Cortex of kidney (tissue), 1 donor: ENCODE measurements at places on chromosomes 2 and 18.

DNA sequence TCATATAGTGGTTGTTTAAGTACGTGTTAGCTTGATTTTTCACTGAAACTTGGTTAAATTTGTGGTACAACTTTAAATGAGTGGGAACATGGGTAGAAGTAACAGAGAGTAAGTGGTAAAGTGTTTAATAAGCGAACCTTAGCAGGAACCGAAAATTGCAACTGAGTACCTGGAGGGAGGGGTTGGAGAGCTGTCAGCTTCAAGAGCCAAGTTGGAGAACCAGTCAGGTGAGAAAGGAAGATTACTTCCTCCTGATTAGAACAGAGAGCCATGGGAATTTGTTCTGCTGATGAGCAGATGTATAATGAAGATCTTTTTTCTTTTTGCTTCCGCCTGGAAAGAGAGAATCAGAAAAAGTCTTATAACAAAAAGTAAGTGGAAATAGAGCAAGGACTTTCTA, 158.4 kb upstream of the CDH7 start:
- no peak for DNase-seq

DNA sequence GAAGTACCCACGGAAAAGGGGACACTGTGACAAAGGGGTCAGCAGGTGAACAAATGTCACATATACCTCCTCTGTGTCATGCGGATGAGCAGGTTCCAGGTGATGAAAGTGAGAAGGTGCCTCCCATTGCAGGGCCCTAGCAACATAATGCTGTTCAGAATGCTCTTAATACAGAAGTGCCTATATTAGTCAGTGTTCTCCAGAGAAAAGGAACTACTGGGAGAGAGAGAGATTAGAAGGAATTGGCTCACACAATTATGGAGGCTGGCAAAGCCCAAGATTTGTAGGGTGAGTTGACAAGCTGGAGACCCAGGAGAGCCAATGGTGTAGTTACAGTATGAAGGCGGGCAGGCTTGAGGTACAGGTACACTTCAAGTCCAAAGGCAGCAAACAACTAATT, 98.1 kb upstream of the CDC42EP3 start:
- DNase-seq: no peak

DNA sequence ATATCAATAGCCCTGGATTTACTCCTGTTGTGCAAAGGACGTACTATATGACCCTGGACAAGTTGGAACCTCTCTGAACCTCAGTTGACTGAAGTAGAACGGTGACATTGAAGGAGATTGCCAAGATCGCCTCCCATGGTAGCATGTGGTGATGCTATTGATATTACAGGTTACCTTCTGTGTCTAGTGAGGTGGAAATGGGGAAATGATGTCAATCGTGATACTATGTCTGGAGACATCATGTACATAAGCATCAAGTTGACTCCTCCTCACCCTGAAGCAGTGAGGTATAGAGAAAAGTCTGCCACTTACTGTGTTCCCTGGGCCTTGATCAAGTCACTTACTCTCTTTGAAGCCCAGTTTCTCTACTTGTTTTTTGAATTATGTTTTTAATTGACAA, 93.9 kb downstream of the KLF7 start:
- DNase-seq: no peak

- DNase-seq: no peak
These were observed 126.5 kb upstream of the ATP5MC3 start for GRCh38 chr2:175308005-175308404.

- no peak for DNase-seq
These were observed 23.5 kb downstream of the GPR35 start for GRCh38 chr2:240648650-240649275.

DNA sequence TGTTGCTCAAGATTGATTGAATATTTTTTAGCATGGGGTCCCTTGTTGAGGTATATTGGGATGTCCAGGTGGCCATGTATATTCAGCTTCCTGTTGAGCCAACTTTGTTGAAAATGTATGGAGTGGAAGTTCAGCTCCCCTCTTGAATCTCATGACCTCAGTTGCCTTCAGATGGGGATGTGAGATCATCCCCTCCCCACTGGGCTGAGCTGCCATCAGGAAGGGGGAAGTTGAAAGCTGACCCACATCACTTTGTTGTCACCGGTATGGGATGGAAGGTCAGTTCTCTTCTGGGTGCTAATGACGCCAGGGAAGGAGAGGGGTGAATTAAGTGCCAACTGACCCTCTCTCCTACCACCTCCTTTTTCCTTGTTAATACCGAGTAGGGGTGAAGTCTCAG, 33.9 kb downstream of the ACOXL start:
- DNase-seq: no peak

DNA sequence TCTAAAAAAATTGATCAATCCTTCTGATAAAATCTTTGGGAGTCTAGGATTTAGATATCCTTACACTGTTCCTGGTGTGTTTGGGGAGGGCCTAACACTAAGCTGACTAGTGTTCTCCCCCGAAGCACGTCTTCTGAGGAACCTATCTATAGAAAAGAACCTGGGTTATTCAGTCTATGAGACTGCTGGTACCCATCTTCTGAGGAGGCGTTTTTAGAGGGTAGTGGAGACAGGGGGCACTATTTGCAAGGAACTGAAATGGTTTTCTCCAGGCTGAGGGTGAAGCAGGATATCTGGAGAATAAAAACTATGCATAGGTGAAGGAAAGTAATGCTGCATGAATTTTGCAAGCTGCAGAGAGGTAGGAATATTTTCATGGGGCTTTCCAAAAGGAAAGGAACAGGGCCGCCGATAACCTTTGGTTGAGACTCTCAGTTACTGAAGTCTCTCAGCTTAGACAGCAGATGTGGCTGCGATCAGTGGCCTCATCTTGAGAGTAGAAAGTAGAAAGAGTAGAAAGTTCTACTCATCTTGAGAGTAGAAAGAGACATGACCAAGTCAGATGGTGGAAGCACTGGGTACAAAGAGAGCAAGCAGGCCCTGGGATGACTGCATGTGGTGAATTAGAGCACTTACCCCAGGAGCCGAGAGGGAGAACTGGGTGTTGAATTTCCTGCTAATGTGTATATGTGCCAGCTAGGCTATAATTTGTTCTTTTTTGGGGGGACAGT, 31.8 kb upstream of the KCNE4 start:
- no peak for DNase-seq

DNA sequence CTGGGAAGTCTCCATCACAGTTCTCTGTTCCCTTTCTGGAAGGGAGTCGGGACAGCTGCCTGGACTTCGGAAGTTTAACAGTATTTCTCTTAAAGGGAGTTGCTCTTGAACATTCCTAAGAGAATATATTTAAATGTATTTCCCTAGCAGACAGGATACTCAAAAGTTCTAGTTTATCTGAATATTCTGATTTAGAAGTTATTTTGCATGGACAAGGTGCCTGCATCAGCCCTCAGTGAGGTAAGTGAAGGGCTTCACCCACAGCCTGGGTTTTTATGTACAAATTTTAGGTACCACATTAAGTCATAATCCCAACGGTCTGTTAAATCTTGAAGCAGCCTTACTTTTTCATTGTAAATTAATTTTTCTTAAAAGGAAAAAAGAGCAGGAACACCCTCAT, 65.1 kb upstream of the REV1 start:
- DNase-seq: no peak

- no peak for DNase-seq
These were observed 72.7 kb downstream of the SH3RF3 start for GRCh38 chr2:109201465-109202327.

DNA sequence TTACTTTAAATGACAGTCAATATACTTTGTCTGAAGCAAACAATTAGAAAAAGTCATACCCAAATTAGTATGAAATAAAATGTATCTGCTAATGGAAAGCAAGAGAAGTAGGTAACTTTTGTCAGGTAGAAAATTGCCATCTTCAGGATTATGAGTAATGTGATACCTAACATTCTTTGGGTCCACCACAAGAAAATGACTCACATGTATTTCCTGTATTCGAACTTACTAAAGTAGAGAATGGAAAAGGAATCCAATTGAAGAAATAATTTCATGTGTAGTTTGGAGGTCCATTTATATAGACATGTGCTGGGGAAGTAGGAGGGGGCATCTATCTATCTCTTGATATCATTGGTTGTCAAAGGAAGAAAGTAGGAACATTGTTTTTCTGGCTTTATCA, 636.2 kb upstream of the CHAC2 start:
- DNase-seq: no peak

GRCh38 chr2:29518010-29518409, 402.8 kb downstream of the CLIP4 start:
- DNase-seq: no peak

GRCh38 chr2:56018267-56018666, 94.7 kb upstream of the EFEMP1 start:
- DNase-seq: no peak

- DNase-seq: no peak
These were observed 116.4 kb upstream of the PPP1CB start for GRCh38 chr2:28635191-28635611.

DNA sequence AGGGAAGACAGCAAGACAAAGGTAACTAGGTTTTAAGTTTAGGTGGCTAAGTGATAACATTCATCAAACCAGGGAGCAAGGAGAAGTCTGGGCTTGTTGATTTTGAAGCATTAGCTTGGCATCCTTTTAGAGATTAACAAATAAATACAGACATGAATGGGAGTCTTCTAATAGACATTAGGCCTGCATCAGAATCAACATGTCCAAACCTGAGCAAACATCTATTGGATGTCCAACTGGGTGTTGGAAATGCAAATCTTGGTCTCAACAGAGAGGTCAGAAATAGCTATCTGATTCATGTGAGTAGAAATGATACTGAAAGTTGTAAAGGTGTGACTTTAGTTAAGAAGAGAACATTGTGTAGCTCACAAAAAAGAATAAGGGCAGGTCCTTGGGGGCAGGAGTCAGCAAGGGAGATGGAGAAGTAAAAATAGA, 85.5 kb upstream of the RND3 start:
- DNase-seq: no peak

GRCh38 chr2:28975671-28976070, 5.4 kb upstream of the TOGARAM2 start:
- no peak for DNase-seq

DNA sequence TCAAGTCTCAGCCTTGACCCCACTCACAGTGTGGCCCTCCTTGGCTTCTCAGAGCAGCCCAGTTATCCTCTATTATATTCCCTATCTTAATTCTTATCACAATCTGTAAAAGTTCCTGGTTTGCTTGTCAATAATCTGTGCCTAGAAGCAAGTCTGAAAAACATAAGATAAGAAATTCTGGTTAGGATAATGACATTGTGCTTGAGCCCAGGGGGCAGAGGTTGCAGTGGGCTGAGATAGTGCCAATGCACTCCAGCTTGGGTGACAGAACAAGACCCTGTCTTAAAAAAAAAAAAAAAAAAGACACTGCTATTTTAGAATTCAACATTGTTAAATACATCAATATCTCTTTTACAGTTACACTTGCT, 63.9 kb downstream of the TMEM131 start:
- no peak for DNase-seq

DNA sequence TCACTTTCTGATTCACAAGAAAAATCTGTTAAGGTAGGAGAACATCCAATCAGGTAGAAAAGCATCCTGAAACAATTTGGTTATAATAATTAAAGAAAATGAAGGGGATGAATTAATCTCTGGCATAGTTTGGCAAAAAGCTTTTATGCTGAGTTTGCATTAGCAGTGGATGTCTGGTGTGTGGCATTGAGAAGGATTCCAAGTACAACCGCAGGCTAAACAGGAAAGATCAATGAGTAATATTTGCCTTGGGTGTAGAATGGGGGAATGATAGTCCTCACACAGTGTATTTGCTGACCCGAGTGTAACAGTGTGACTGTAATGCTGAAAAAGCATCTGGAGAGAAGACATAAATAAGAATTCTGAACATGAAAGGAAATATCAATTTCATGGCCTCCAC, 68.3 kb upstream of the SESTD1 start:
- no peak for DNase-seq

- DNase-seq: no peak
These were observed 72.0 kb upstream of the ODC1 start for GRCh38 chr2:10520154-10520553.

DNA sequence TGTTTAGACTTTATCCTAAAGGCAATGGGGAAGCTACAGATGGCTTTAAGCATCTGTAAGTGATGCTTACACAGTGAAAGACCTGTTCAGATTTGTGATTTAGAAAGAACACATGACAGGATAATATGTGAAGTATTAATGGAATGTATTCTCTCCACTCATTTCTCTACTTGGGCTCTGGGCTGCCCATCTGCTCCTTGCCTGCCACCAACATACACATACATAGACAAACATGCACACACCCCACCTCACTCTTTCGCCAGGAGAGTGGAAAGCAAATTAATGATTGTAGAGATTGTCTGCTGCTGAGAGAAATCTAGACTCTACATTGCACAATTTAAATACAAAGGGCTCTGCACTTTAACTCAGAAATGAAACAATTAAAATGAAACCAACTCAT, 61.0 kb upstream of the NFE2L2 start:
- no peak for DNase-seq

GRCh38 chr2:2324119-2324518, 7.0 kb downstream of the MYT1L start:
- no peak for DNase-seq

DNA sequence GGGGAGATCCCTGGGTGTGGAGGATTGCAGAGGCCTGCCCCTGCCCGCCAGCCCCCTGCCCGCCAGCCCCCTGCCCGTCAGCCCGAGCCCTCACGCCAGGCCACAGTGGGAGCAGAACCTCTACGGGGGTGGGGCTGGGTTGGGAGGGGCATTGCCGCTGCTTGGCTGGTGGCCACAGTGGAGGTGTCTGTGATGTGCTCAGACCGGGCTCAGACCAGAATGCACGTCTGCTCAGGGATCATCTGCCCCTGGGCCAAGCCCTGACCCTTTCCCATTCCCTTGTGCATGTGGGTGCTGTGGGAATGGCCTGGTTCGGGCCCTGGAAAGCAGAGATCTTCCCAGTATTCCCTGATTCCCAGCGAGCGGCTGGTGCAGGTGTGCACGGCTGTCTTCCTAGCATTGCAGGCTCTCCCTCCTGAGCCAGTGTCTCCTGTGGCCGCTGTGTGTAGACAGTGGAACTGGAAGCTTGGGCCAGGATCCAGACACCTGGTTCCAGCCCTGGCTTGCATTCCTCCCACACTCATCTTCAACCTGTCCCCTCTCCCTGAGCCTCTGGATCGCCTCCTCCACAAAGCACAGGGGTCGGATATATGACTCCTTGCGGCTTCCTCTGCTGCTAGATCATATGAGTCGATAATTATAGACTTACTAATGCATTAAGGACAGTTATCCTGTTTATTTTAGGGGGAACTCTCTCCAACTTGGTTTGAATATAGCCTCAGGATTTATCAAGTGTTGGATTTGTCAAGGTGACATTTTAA, 161.6 kb downstream of the LDLRAD4 start:
- DNase-seq: no peak
